ENCODE measurements at places on chromosomes 1 and 21.

DNA sequence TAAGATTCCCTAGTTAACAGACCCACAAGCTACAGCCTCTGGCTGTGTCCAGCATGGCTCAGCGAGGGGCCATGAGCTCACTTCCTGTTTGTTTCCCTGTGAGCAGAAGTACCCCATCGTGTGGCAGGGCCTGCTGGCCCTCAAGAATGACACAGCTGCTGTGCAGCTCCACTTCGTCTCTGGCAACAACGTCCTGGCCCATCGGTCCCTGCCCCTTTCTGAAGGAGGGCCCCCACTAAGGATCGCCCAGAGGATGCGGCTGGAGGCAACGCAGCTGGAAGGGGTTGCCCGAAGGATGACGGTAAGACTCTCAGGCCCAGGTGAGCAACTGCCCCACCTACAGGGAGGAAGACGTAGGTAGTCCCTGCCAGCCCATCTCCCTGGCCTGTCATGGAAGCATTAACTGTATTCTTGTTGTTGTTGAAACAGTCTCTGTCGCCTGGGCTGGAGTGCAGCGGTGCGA is 38.2 kb downstream of the ZBTB17 start:
- DNase-seq, result no peak

DNA sequence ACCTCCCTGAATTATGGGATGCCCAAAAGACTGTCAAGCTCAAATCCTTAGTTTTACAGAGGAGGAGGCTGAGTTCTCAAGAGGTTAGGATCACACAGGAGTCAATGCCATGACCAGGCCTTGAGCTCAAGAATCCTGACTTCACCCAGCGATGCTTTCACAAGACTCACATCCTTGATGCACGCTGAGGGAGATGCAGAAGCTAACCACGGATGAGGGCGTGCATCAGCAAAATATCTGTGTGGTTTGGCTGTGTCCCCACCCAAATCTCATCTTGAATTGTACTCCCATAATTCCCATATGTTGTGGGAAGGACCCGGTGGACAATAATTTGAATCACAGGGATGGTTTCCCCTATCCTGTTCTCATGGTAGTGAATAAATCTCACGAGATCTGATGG is 133.2 kb downstream of the KCNJ6 start:
- DNase-seq, result no peak

DNA sequence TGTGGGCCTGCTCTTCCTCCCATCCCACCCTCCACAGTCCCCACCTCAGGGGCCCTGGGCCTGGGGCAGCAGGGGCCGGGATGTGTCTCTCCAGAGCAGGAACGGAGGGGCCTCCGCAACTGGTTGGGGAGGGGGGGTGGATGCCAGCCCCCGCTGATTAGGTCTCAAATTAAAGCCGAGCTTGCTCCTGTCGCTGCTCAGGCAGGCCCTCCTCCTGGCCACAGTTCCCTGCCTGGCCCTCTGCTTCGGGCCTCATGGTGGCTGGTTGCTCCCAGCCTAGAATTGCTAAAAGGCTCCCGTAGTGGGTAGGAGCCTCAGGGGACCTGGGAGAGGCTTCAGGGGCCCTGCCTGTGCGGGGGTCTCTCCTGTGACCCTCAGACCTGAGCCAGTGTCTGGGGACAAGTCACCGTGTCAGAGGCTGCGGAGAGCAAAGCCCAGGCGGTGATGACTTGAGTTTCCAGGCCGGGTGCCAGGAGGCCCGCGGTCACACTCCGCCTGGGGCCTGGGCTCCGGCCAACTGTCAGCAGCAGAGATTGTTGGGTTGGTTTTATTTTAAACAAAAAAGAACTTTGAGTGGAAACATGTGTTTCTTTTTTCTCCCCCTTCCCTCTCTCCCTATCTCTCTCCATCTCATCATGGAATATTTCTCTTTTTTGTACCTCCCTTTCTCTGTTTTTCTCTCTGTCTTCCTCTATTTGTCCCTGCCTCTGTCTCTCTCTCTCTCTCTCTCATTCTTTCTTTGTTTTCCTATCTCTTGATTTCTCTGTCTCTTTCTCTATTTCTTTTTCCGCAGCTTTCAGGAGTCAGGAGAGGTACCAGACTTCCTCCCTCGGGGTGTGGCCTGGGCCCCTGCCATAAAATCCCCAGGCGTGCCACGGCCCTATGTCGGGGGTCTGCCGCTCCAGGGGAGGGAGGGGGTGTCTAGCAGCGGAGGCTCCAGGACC is 20.0 kb upstream of the EPHA2 start:
- no peak for DNase-seq

DNA sequence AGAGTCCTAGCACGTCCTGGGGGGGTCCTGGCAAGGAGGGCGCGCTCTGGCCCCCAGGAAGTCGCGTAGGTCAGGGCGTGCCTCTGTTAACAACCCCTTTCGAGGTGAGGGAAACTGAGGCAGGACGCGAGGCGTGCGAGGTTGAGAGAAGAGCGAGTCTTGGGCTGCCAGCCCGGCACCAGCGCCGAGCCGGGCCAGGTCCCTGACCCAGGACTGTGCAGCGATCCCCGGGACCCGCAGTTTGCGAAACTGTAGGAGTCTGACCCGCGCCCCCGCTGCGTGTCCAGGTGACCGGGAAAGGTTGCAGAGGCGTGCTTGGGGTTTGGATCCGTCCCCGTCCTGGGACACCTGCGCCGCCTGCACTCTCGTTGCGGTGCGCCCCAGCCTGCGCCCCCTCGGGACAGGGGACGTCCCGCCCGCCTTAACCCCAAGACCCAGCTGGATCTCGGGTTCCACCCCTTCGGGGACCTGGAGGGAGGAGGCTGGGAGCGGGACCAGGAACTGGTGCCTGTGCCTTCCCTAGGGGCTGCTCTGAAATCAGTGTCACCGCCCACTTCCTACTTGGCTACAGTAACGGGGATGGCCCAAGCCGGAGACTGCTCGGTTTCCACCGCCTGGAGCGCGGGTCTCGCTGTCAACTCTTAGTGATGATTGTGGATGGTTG is 493 bp downstream of the DISC1 start:
- DNase-seq, result peak; percentile 64

DNA sequence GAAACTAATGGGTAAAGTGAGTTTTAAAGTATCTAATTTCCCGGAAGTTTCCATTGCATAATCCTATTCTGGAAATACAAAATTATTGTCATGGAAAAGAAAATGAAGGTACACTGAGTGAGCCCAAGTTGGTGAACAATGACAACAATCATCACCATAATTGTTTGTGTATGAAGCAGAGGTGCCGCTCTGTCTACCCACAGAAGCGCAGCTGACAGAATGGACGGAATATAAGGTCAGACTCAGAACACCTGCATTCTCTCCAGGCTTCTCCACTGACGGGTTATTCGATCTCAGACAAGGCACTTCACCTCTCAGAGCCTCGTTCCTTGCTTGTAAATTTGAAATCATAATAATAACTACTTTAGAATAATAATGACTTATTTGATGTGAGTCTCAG is 99.1 kb upstream of the NGF start:
- DNase-seq, result no peak

DNA sequence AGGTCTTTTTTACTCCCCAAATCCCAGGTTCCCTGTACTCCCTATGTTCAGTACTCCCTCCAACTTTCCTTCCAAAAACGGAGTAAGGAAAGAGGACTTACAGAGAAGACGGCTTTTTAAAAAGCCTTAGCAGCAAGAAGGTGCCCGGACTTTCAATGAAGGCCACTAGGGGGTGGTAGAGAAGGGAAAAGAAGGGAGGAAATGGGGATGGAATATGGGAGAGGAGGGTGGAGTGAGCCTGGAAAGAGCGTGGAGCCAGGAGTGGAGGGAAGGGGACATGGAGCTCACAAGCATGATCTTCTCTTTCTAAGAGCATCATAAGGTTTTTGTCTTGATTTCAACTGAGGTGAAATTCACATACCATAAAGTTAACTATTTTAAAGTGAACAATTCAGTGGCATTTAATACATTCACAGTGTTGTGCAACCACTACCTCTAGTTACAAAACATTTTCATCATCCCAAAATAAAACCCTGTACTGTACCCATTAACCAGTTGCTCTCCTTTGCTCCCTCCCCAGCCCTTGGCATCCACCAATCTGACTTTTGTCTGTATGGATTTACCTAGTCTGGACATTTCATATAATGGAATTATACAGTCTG is 129.9 kb downstream of the ZNF281 start:
- DNase-seq, result peak; percentile 34

DNA sequence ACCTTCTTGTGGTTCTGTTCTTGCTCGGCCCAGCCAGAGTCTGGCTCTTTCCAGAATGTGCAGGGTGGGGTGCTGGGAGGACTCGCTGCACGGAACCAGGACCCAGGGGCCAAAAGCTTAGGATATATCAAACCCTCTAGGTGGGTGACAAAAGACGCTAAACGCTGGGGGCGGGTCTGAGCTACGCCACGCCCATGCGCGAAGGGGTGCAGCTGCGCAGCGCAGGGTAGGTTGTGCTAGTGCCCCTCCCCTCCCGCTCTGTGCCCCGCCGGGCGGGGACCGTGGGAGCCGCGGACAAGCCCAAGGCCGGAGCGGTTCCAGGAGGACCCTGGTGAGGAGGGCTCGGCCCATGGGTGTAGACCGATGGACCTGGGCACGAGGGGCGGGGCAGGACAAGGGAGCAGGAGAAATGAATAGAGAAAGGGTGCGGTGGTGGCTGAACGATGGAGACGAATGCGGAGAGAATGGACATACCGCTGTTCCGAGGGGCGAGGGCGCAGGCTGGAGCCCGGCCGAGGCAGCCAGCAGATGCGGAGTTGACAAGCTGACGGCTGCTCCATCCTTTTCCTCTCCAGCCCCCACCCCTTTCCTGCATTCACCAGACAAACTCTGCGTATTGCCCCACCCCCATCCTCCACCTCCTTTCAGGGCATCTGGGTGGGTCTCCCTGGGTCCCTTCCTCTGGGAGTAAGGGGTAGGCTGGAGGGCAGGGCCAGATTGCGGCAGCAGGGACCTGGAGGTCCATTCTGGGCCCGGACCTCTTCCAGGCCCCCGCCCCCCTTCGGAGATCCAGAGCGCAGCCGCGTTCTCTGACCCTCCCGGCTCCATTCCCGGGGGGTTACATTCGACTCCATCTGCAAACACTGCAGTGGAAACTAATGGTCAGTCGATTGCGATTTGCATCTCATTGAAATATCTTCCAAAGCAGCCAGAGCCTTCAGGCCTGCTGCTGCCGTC is at the start of gene RUSC1:
TSS of gene RUSC1 (plus strand) at position 234 of the 957 bp plus-strand sequence. CDS start 880 bp downstream, outside the sequence.
- no peak for DNase-seq

DNA sequence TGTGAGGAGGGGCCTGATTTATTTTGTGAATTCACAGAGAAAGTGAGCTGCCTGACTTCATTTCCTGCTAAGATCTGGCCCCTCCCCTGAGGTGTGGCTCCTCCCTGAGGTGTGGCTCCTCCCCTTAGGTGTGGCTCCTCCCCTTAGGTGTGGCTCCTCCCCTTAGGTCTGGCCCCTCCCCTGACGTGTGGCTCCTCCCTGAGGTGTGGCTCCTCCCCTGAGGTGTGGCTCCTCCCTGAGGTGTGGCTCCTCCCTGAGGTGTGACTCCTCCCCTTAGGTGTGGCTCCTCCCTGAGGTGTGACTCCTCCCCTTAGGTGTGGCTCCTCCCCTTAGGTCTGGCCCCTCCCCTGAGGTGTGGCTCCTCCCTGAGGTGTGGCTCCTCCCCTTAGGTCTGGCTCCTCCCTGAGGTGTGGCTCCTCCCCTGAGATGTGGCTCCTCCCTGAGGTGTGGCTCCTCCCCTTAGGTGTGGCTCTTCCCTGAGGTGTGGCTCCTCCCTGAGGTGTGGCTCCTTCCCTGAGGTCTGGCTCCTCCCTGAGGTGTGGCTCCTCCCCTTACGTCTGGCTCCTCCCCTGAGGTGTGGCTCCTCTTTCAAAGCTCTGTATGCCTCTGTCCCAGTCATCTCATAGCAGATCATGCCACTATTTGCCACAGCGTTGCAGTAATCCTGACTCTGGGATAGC is 26.9 kb upstream of the LRRC3 start:
- DNase-seq, result no peak

DNA sequence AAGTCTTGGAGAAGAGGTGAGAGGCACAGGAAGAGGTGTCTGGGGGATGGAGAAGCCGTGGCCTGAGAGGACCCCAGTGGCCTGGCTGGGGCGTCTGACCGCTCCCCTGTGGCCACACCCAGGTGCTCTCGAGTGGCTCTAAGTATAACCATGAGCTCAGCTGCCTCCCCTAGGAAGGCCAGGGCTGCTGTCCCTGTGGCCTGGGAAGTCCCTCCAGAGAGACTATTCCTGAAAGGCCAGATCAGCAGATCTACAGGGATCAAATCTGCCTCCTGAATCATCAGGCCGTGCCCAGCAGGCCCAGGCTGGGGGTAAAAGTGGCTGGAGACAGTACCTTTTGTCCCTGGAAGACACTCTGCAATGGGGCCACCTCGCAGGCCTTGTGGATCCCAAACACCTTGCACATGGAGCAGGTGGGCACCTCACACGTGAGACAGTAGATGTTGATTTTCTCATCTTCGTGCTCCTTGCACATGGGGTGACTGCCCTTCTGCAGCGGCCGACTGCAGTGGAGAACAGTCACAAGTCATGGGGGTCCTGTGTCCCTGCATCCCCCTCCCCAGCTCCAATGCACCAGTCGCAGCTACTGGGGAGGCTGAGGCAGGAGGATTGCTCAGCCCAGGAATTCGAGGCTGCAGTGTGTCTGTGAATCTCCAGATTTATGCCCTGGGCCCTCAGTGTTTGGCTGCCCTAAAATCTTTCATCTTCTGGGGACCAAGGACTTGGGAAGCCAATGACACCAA is 6.4 kb downstream of the TRIM63 start:
- DNase-seq, result no peak

- DNase-seq, result no peak
Measured at GRCh38 chr1:155017946-155018316, 15.3 kb downstream of the ZBTB7B start.

GRCh38 chr21:46188226-46189212 is 4.3 kb upstream of the SPATC1L start:
- DNase-seq, result no peak

GRCh38 chr1:197180252-197180878 is 33.9 kb upstream of the ASPM start:
- no peak for DNase-seq

GRCh38 chr1:162019006-162019405 is 4.7 kb downstream of the OLFML2B start:
- DNase-seq, result no peak

DNA sequence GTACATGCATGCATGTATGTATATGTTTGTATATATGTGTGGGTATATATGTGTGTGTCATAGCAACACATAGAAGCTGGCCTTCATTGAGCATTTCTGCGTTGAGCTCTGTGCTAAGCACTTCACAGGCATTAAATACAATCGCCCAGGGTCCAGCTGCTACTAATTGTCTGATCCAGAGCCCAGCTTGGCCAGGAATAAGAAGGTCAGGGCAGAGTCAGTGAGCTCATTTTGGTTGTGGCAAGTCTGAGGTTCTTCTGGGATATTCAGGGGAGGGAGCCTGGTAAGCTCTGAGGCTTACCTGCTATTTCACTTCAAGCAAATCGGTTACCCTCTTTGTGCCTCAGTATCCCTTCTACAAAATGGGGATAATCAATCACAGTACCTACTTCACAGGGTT is 59.6 kb downstream of the FOXO6 start:
- DNase-seq, result no peak

- DNase-seq, result no peak
Measured at GRCh38 chr1:24970926-24971875, 41.1 kb upstream of the RUNX3 start.

DNA sequence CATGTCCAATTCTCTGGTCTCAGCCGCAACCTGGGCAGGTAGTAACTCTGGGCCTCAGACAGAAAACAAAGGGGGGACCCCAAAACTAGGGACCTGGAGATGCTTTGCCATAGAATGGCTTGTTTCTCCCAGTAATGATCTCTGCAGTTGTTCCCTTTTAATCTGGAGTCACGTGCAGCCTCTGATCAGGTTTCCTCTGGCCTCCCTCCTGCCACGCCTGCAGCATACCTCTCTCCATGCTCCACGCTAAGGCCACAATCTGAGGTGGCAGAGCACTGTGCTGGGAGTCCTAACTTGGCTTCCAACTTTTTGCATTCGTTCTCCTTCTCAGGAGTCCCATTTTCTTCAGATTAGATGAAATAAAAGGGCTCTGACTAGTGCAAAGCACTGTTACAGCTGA is 1.9 kb downstream of the PABPC4 start:
- no peak for DNase-seq
